Mesenteric fat pad (tissue), 1 donor: ENCODE measurements at places on chromosomes 5 and 9. TPM values are rescaled to one million over a fixed set of nuclear protein-coding genes. Genes with fewer than 3 reads are reported as not detected.

- DNase-seq = no peak
These were observed 32.6 kb upstream of the LHX2 start for GRCh38 chr9:123978981-123979380.

DNA sequence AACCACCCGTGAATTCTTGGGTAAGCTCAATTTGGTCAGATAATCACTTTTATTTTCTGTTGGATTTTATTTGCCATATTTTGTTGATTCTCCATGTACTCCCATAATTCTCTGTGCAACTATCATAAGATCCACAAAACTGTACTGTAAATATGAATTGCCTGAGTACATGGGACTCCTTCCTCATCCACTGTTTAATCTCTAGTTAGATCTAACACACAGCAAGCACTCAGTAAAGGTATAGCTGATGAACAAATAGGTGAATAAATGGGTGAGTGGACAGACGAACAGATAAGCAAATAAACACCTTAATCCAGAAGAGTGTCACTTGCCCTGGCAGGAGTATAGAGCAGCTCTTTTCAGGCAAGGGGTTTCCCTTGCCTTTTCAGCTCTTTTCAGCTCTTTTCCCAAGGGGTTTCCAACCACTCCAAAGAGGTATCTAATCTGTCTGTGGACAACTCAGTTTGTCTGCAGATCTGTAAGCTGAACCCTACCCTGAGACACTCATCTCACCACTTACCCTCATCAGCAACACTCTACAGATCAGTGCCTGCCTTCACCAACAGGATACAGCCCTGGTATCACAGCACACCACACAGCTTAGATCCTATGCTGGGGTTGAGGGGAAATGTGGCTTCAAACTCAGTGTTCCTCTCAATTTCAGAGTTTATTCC lies 51.2 kb downstream of the SIL1 start:
- DNase-seq = no peak

DNA sequence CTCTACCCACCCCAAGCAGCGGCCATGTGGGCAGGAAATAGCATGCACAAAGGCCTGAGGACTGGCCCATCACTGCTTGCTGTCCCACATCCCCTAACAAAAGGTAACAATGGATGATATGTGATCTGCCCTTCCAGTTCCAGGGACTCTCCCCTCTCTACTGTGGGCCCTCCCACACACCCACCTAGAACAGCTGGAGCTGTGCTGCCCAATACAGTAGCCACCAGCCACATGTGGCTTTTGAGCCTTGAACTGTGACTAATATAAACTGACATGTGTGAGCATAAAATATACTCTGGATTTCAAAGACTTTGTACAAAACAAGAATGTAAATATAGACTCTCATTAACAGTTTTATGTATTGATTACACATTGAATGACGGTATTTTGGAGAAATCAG lies 78.1 kb downstream of the C5orf15 start:
- DNase-seq = no peak

Gene EXD3
- total RNA-seq = 14.9 TPM

Gene PCDHGA4
- 4.7 TPM for total RNA-seq

Gene SPATA31D4
- total RNA-seq = not detected

DNA sequence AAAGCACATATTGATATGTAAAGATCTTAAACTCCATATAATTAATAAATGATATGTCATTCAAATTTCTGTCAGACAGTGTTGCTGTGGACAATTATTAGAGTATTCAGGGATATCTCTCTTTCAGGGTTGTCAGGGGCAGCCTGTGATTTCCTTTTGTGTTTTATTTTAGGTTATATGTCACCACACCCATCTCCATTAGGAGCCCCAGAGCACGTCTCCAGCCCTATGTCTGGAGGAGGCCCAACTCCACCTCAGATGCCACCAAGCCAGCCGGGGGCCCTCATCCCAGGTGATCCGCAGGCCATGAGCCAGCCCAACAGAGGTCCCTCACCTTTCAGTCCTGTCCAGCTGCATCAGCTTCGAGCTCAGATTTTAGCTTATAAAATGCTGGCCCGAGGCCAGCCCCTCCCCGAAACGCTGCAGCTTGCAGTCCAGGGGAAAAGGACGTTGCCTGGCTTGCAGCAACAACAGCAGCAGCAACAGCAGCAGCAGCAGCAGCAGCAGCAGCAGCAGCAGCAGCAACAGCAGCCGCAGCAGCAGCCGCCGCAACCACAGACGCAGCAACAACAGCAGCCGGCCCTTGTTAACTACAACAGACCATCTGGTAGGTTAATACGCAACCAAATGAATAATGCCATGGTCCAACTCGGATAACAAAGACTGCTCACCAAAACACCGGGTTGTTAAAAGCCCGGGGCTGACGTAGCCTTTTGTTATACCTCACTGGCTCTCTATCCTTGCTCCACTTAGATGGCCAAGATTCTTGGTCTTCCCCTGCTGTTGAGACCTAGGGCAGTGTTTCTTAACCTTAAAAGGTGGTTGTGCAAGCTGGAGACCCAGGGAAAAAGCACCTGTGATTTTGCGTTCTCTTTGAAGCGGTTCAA lies 24.4 kb downstream of the SMARCA2 start:
- DNase-seq = no peak

GRCh38 chr9:131407717-131408195 lies 13.9 kb downstream of the PRRC2B start:
- no peak for DNase-seq

- DNase-seq = no peak
These were observed 285.7 kb downstream of the CHSY3 start for GRCh38 chr5:130189961-130190360.

DNA sequence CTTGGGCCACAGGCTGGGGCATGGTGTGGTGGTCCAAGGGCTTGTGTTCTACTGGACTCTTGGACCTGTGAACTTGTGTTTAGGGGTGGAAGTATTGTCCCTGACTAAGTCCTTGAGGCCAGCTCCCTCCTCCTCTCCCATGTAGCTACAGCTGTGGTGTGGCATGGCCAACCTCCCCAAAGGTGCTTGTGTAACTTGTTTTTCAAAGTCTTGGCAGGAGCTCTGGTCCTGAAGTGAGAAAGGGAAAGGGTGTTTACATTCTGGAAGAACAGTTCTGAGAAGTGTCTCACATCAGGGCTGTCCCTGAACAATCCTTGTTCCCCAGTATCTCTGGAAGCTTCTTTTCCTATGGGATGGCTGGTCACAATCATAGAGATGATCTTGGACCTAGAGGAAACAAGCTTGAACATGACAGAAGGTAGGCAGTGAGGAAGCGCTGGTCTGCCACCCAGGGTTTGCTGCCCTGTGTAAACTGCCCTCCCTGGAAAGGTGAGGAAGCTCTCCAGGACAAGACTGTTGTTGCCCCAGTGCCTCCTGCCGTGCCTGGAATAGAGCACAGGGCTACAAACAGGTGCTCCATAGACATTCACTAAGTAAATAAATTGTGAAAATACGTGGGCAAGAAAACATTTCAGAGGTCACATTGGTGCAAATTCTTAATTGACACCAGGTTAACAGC lies 64.6 kb upstream of the KLF9 start:
- no peak for DNase-seq

DNA sequence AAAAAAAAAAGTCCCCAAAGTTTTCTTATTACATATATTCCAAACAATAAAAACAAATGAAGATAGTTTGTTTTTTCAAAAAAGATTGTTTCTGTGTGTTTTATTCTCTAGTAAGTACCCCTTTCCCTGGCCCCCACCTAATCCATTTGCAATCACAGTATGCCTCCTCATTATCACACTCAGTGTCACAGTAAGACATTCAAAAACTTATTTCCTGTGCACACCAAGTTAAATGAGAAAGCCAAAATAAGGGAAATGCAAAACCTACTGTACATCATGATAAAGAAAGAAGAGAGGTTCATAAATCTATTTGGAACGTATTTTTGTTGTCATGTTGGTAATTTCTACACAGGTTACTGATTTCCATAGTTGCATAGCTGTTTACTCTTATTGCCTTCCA lies 62.3 kb downstream of the ST8SIA4 start:
- DNase-seq = no peak

DNA sequence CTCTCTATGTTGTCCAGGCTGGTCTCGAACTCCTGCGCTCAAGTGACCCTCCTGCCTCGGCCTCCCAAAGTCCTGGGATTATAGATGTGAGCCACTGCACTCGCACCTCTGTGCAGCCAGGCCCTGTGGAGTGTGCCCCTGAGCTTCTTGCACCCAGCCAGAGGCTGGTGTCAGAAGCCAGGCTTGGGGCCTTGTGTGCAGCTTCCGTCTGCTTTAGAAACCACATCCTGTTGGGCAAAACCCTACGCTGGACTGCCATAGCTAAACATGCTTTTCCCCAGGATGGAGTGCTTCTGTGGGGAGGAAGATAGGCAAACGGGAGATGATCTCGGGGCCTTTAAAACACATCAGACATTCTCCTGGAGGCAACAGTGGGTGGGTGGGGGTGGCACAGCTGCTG lies 40.1 kb downstream of the PRRT1B start:
- no peak for DNase-seq

GRCh38 chr5:102139029-102139428 lies 157.1 kb downstream of the SLCO4C1 start:
- DNase-seq = no peak

- DNase-seq = no peak
These were observed 112.5 kb downstream of the FAM174A start for GRCh38 chr5:100647461-100648230.

- DNase-seq = no peak
These were observed 784 bp downstream of the MAMDC4 start for GRCh38 chr9:136852664-136853595.

GRCh38 chr5:126988021-126988569 lies 42.3 kb downstream of the MARCHF3 start:
- DNase-seq = no peak

Gene IL13
- not detected for total RNA-seq

Gene ANKRD18B
- total RNA-seq = not detected

DNA sequence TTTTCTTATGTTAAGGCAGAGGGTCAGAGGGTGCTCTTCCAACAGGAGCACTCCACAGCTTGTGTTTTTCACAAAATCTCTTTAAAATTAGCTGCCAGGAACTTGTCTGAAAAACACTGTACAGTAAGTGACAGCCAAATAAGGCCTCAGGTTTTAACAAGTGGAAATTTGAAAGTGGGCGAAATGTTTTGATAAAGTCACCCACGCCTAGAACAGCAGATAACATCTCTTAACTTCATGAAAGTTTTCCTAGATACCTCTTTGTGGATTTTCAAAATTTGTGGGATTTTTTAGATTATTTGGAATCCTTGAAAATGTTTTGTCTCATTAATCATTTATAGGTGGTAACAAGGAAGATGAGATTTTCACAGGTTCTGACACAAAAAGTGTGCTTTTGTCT lies 121.3 kb downstream of the PDE4D start:
- no peak for DNase-seq

Gene SGCD
- 3.9 TPM for total RNA-seq

Gene KCNIP1
- total RNA-seq = not detected

DNA sequence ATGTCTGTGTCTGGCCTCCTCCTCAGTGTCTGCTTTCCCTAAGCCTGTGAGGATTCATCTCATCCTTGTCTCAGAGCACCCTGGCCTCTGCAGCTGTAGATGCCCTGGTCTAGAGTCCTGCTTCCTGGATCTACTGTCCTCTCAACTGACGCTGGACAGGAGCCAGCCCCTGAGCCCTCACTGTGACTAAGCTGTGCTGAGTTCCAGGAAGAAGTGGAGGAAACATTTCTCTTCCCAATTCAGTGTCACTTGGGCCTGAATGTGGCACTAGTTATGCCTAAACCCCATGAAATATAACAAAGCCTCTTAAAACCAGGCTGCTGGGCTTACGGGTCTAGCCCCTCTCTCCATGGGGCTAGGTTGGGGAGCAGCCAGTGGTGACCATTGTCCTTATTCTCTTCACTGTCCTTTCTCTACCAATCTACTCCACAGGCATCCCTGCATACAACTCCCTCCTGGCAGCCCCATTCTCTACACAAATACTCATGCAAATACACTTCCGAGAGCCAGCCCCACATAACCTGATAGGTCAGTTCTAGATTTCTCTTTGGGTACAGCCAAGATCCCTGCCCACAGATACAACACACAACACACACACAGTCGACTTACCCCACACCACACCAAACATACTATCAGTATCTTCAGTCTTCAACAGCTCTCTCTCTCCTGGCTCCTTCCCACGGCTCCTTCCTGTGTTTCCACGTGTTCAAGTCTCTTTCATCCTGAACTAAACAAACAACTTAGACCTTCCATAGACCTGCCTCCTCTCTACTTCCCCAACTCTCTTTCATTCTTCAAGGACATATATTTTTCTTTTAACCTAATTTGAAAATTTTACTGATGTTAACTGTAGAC lies 220.8 kb downstream of the SNX18 start:
- DNase-seq = no peak

DNA sequence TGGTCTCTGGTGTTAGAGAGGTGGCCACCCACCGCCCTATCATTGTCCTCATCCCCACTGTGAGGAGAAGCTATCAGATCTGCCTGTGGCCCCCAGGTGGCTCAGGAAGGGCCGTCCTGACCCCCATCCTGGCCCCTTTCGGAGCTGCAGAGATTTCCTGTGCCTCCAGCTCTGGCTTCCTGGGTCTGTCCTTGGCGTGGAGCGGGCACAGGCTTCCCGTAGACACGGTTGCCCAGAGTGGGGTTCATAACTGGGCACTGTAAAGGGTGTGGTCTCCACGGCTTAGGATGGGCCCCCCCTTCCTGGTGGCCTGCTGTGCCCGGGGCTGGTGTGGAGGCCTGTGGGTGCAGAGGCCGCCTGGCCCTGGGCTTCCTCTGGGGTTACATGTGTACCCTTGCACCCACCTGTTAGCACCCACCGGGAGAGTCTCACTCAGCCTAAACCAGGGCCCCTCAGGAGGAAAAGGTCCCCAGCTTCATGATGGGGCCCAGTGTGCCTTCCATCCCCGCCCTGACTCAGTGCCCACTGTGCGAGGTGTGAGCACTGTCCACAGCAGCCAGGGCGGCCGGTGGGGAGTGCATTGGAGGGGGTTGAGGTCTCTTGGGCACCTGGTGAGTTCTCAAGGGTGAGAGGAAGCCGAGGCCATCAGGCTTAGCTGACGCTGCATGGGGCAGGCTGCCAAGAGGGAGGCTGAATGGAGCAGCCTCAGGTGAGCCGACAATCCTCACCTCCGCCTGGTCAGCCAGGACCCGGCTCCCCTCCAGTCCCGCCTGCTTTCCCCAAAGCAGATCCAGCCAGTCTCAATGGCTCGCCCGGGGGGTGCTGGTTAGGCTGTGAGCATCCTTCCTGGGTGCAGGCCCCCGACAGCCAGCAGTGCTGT lies 15.3 kb upstream of the AJM1 start:
- DNase-seq = no peak

DNA sequence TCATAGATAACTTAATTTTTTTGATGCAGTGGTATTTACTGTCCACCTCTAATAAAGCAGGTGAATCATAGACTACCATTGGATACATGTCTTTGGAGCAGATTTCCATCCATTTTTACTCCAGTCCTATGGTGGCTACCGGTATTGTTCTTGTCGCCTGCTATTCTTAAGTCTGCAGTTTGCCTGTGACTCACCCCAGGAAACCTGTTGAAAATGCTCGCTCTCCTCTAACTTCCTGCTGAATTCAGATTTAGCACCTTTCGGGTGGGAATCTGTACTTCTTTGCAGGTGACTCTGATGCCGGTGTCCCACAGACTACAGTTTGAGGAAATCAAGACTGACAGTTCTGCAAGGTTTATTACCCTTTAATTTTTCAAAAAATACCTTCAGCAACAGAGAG lies 58.8 kb upstream of the DHFR start:
- no peak for DNase-seq

Gene GBGT1
- 25.1 TPM for total RNA-seq
